ENCODE measurements at places on chromosomes 2 and 18. TPM values are rescaled to one million over a fixed set of nuclear protein-coding genes. Genes with fewer than 3 reads are reported as not detected.

TUBA3E gene
- polyA plus RNA-seq: not detected

SLC66A2 gene
- 22.0 TPM for polyA plus RNA-seq

VAMP5 gene
- 139 TPM for polyA plus RNA-seq

CBLN2 gene
- not detected for polyA plus RNA-seq

FOXD4L1 gene
- not detected for polyA plus RNA-seq

Data from naive thymus-derived CD8-positive, alpha-beta T cell (primary cell).